PC-9 (cell line): ENCODE measurements at places on chromosomes 16 and 17. TPM values are rescaled to one million over a fixed set of nuclear protein-coding genes. Genes with fewer than 3 reads are reported as not detected.

The EVI2B gene
- total RNA-seq = not detected in 2 replicates

The THRA gene
- total RNA-seq = 11.4 and 13.9 TPM in 2 replicates

The FN3K gene
- total RNA-seq = 14.0 and 22.5 TPM in 2 replicates

The KRTAP16-1 gene
- not detected in 2 replicates for total RNA-seq

The PIMREG gene
- total RNA-seq = 52.2 and 62.3 TPM in 2 replicates

The ZPBP2 gene
- not detected in 2 replicates for total RNA-seq

The KRTAP3-2 gene
- not detected in 2 replicates for total RNA-seq

The SYNGR3 gene
- 4.3 and 4.5 TPM in 2 replicates for total RNA-seq

The ITGA2B gene
- 5.7 TPM in 2 replicates for total RNA-seq

The IGFBP4 gene
- 138 and 211 TPM in 2 replicates for total RNA-seq
